Activated CD8-positive, alpha-beta T cell treated with anti-CD3 and anti-CD28 coated beads for 36 hours (primary cell): ENCODE measurements at places on chromosomes 4 and X. TPM values are rescaled to one million over a fixed set of nuclear protein-coding genes. Genes with fewer than 3 reads are reported as not detected.

Gene STATH
- total RNA-seq, result not detected

Gene ZNF711
- total RNA-seq, result 1.2 TPM

Gene MOB1B
- total RNA-seq, result 14.9 TPM

Gene AREG
- total RNA-seq, result 0.67 TPM

Gene LYAR
- 69.4 TPM for total RNA-seq

Gene SYTL4
- not detected for total RNA-seq

Gene ESX1
- not detected for total RNA-seq

Gene TECRL
- total RNA-seq, result not detected

Gene PCDH7
- total RNA-seq, result not detected

Gene CACNA1F
- total RNA-seq, result 1.1 TPM

Gene ANTXR2
- total RNA-seq, result 3.0 TPM

Gene FREM3
- total RNA-seq, result not detected

Gene CFAP99
- total RNA-seq, result not detected

DNA sequence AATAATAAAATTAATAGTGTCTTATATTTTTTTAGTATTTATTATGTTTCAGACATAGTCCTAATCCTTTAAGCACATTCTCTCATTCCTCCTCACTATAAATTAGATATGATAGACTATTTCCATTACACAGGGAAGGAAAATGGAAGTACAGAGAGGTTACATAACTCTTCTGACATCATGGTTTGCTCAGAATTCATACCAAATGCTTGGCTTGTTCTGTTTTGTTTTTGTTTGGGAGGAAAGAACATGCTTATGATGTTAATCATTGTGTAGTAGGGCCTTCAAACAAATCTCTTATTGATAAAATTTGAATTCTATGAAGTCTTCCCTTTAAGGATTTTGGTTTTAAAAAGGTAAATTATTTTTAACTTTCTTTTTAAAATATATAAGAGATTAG lies 59.5 kb downstream of the RXFP1 start:
- DNase-seq, result no peak

DNA sequence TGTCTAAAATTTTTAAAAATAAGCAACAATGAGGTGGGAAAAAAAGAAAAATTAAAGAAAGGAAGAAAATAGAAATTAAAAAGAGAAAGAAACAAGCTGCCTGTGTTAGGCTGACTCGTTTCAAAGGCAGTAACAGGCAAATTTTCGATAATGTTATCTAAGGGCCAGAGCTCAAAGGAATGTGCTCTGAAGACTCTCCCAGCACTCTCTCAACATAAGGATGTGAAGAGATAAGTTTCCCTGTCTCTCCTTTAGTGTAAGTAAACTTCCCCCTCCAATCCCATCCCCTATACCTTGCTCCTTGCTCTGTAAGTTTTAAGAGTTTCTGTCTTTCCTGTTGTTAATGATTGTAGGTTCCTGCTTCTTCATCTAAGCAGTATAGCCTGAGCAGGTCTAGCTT lies 172.8 kb downstream of the TEX13C start:
- no peak for DNase-seq

DNA sequence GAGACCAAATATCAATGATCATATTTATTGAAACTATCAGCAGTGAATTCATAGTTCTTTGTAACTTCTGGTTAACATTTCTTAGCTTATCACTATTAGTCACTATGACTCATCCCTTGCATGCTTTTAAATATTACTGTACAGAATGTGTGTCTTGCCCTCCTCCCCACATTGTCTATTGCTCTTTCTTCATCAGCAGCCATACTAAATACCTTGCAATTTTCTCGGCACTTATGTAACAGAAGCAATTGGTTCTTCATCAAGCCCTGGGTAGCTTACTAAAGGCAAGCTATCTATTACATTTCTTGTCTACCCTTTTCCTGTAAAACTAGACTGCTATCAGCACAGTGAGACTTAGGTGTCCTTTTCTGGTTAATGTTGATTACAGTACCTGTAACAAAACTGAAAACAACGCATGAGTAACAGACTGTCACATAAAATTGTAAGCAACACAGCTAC lies 8.2 kb downstream of the KLHL4 start:
- no peak for DNase-seq

GRCh38 chrX:78237127-78237526 lies 90.3 kb downstream of the CYSLTR1 start:
- no peak for DNase-seq

DNA sequence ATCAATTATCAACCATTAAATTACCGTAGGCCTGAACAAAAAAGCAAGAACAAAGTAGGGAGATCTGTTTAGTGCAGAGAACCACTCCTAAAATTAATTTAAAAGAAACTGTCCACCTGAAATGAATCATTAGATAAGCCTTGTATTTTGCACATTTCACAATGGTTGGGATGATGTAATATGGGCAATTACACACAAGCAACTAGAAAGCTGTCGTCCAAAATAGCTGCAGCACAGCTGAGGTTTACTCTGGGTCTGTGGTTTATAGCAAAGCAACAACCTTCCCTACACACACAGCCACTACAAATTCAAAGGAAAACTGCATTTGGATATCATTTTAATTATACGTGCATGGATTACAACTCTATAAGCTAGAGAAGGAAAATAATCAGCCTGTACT lies 28.5 kb downstream of the PCDH19 start:
- DNase-seq, result no peak

GRCh38 chrX:65517923-65518322 lies 16.7 kb downstream of the LAS1L start:
- no peak for DNase-seq

DNA sequence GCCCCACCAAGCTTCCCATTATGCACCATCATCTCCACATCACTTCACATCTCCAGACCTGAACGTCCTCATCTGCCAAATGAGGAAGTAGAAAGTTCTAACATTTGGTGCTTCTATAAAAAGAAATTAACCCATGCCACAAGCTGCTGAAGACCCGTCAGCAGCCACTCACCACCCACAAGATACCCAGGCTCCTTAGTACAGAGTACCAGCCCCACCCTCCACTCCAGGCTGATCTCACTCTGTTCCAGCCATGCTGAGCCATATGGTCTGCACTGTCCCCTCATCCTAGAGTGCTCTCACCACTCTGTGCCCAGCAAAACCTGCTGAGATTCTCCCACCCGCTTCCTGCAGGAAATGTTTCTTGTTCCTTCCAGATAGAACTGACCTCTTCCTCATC lies 240.8 kb upstream of the PPARGC1A start:
- DNase-seq, result no peak

DNA sequence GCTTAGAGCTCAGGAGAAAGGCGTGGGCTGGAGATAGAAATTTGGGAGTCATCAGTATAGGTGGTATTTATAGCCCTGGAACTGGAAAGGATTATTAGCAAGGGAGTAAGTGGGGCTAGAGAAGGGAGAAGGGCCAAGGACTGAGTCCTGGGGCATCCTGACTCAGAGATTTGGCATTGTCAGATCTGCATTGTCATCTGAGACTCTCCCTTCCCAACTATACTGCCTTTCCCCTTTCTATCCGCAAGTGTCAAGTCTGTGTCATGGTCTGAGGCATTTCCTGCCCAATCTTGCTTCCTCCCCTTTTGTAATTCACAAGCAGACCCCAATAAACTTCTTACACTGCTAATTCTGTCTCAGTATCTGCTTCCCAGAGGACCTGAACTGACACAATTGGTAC lies 24.4 kb upstream of the SLC25A43 start:
- no peak for DNase-seq

DNA sequence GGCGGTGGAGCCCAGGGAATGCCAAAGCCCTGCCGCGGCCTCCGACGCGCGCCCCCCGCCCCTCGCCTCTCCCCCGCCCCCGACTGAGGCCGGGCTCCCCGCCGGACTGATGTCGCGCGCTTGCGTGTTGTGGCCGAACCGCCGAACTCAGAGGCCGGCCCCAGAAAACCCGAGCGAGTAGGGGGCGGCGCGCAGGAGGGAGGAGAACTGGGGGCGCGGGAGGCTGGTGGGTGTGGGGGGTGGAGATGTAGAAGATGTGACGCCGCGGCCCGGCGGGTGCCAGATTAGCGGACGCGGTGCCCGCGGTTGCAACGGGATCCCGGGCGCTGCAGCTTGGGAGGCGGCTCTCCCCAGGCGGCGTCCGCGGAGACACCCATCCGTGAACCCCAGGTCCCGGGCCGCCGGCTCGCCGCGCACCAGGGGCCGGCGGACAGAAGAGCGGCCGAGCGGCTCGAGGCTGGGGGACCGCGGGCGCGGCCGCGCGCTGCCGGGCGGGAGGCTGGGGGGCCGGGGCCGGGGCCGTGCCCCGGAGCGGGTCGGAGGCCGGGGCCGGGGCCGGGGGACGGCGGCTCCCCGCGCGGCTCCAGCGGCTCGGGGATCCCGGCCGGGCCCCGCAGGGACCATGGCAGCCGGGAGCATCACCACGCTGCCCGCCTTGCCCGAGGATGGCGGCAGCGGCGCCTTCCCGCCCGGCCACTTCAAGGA lies at the start of gene FGF2:
Gene FGF2, plus strand, starts transcription at position 279 of the 705 bp plus-strand sequence. Its CDS starts 344 bp downstream, at position 623.
- DNase-seq, result peak; percentile 26

- no peak for DNase-seq
These were observed 174.6 kb upstream of the PITX2 start for GRCh38 chr4:110797486-110797885.

- DNase-seq, result no peak
These were observed 3.2 kb downstream of the HTRA3 start for GRCh38 chr4:8272472-8273428.

- no peak for DNase-seq
These were observed 43.7 kb downstream of the NLGN4X start for GRCh38 chrX:6184900-6185515.

GRCh38 chr4:76897536-76898384 lies at the start of gene SOWAHB:
TSS of gene SOWAHB (minus strand) at chr4:76898144. CDS start at chr4:76897849, 295 bp downstream.
- peak; percentile 33 for DNase-seq

GRCh38 chr4:142743121-142743825 lies 102.8 kb downstream of the INPP4B start:
- DNase-seq, result no peak

- DNase-seq, result peak; percentile 62
These were observed 5.3 kb downstream of the MTM1 start for GRCh38 chrX:150573702-150574101.

DNA sequence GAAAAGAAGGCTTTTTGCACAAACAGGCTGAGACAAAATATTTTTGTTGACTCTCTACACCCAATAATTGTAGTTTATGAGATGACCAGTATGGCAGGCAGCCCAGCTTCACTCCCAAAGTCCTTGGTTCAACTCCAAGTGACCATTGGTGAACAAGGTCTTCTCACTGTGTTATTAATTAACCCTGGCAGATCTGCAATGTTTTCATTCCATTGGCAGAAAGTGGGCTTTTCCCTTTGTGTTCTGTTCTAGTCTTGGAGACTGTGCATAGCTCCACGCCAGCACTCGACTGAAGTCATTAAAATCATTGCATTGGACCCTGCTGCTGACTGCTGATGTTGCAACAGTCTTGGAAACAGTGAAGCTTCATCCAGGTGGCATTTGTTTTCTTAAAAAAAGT lies 277.3 kb upstream of the HAND2 start:
- no peak for DNase-seq

- DNase-seq, result no peak
These were observed 185.1 kb upstream of the DIPK2B start for GRCh38 chrX:45385757-45386156.

GRCh38 chr4:95963456-95963855 lies 123.6 kb downstream of the PDHA2 start:
- no peak for DNase-seq

DNA sequence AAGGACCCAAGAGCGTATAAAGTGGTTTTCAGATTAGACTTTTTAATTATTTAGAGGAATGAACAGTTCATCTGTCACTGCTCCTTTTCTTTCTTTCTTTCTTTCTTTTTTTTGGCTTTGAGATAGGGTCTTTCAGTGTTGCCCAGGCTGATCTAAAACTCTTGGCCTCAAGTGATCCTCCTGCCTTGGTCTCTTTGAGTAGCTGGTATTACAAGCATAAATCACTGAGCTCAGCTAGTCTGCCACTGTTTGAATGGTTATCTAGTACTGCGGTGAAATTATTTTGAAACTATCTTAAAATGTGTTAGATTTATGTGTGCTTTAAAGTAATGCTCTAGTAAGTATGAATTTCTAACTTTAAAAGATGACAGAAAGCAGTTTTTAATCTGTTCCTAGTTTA lies 6.5 kb upstream of the FRYL start:
- no peak for DNase-seq

- DNase-seq, result peak; percentile 58
These were observed 1.2 kb upstream of the MORF4L2 start for GRCh38 chrX:103687696-103688201.

- DNase-seq, result no peak
These were observed 2.4 kb upstream of the PKD2 start for GRCh38 chr4:88005076-88005475.

GRCh38 chrX:54411732-54412131 lies 28.5 kb upstream of the TSR2 start:
- DNase-seq, result no peak

- no peak for DNase-seq
These were observed 12.3 kb downstream of the UGDH start for GRCh38 chr4:39514888-39515401.

DNA sequence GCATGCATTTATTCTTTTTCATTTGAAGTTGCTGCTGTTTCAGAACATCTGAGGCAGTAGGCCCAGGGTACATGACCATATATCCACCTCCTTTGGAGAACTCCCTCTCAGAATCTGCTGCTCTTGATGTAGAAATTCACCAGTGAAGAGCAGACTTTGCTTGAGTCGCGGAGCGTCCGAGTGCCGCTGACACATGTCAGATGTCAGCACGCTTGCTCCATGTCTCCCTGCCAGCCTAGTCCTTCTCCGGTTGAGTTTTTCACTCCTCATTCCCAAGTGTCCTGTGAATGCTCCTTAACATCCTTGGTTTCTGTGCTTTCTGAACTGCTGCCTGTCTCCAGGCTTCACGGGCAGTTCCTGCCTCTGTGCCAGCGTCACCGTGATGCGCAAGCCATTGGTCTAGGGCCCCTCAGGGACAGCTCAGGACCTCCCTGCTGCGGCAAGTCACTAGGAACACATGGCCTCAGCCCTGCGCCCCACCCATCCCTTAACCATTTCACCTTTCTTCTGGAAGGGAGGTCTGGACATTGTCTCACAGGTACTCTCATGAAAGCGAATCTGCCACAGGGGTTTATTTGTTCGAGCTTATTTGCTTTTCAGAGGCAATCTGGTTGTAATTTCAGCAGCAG lies 93.1 kb upstream of the RBPJ start:
- DNase-seq, result no peak

DNA sequence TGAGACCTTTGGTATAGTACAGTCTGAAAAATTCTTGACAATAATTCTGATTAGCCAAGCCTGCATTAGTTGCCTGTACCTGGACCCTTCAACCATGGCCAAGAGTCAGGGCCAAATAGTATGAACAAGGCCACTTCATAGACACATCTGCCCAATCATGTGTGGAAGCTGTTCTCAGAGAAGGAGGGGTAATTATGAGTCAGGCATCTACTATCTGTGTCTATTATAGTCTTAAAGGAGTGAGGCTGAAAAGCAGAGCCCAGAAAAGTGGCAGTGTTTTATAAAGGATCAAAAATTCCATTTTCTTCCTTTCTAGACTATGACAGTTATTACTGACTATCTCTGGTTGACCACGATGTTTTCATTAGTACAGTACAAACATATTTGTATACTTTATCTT lies 5.0 kb upstream of the ADGRL3 start:
- no peak for DNase-seq
